ENCODE measurements at places on chromosomes 11 and 22. TPM values are rescaled to one million over a fixed set of nuclear protein-coding genes. Genes with fewer than 3 reads are reported as not detected.

- DNase-seq = no peak
Measured at GRCh38 chr22:50717709-50718351, 20.2 kb upstream of the ACR start.

DNA sequence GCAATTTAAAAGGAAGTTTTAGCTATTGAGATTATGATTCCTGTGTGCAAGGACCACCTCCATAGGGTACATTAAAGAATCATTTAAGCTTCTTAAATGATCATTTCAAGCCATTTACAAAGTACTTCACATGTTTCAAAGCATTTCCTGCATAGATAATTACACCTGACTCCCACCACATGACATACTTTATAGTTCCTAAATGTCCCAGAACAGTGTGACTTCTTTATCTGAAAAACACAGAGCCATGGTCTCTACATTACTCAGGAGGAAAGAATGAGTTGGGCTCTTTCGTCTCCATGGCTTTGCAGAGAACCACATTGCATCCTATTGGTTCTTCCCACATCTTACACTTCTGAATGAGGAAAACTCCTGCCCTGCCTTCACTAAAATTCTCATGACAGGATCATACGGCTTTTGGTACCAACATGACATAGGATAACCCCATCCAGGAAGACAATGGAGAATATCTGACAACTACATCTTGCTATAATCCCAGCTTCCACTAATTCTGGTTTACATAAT, 88.6 kb downstream of the ETS1 start:
- DNase-seq = no peak

GRCh38 chr22:42425337-42425988, 6.7 kb downstream of the NFAM1 start:
- no peak for DNase-seq

DNA sequence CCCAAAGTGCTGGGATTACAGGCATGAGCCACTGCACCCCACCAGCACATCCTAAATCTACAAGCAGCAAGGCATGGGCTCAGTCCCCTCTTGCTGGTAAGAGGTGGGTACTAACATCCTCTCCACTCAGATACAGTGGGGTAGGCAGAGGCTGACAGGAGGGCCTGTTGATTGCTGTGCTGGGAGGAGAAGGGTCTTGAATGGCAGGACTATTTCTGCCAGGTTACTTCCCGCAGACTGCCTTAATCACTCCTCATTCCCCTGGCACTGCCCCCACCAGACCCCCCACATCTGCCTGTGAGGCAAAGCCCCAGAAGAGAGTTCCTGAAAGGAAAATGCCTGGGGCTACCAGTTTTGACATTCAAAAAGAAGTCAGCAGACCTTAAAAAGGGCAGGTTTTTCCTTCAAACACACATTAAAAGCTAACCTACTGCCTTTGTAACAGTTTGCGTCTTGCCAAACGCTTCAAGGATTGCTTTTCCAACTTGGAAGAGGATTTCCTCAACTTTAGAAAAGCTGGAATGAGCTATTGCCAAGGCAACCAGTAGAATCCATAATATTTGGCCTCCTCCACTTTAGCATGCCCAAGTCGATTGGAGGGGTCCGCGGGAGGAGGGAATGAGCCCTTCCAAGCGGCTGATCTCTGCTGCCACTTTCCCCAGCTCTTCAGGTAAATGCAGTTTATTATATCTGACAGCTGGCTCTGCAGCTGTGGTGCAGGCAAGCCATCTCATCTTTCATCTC, 62.0 kb downstream of the FDX1 start:
- no peak for DNase-seq

GRCh38 chr22:39536711-39537110, 4.2 kb upstream of the RPS19BP1 start:
- DNase-seq = no peak

DNA sequence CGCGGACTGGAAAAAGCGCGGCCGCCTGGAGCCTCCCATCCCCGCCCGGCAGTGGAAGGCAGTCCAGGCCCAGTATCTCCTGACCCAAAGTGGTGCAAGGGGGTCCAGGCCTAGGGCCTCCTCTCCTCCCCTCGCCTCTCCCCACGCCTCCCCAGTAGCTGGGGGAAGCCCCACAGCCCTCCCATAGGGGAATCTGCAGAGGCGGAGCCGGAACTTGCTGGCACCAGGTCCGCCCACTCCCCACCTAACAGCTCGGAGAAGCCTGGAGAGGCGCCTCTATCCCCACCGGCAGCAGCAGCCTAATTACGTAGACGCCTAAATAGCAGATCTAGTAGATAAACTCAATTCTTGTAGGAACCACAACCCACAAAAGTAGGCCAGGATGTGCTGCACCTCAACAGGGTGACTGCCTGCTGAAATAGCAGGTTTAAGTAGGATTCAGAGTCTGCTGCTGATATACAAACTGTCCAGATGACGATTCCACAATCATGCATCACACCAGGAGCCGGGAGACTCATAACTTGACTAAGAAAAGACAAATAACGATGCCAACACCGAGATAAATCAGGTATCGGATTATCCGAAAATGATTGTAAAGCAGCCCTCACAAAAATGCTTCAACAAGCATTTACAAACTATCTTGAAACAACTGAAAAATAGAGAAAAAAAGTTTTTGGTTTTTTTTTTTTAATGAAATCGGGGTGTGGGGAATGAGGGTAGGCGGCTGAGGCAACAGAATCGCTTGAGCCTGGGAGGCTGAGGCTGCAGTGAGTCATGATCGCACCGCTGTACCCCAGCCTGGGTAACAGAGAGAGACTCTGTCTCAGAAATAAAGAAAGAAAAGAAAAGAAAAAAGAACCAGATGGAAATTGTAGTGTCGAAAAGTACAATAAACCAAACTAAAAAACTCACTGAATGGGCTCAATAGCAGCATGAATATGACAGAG, 11.4 kb upstream of the BRD1 start:
- DNase-seq = no peak

- DNase-seq = no peak
Measured at GRCh38 chr11:96055706-96056387, 131.9 kb upstream of the MTMR2 start.

- peak; percentile 50 for DNase-seq
Measured at GRCh38 chr11:118608360-118609227, 1.2 kb downstream of the PHLDB1 start.

The OR5I1 gene
- not detected for total RNA-seq

The MRGPRE gene
- total RNA-seq = not detected

The TTC28 gene
- total RNA-seq = 12.0 TPM

The MS4A3 gene
- total RNA-seq = not detected

The UBQLNL gene
- total RNA-seq = not detected

The DNAJB7 gene
- total RNA-seq = not detected

The OR5T3 gene
- total RNA-seq = not detected

All from Caco-2 (cell line).